ENCODE measurements at places on chromosomes 12 and 14.
A peak's percentile ranks its signal among the peaks of the same experiment; 100 is the strongest.

- no peak for DNase-seq
These were observed 6.4 kb downstream of the BCL11B start for GRCh38 chr14:99265571-99265970.

DNA sequence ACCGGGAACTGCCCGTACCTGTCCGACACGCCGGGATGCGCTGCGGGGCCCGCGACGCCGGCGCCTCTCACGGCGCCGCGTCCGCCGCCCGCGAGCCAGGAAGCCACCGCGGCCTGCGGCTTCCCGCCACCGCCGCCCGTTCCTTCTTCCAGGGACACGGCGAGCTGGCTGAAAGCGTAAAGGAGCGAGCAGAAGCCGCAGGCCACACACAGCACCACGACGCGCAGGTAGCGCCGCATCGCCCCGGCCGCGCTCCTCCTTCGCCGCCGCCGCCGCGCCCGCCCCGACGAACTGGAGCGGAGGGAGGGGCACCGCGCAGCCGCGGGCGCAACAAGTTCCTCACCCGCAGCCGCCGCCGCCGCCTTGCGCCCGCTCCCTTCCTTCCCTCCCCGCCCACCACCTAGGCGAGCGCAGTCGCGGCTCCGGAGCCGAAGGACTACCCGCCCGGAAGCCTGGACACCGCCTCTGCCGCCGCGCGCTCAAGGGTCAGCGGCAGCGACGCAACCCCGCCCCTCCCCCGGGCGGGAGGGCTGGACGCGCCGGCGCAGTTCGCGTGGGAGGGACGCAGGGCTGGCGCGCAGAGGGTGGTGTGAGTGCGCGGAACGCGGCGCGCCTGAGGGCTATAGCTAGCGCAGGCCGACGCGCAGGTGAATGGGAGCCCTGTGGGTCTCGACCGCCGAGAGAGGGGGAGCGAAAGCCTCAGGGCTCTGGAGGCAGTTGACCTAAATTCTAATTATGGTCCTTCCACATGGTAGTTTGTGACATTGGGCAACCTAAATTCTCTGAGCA lies at the start of gene GXYLT1:
TSS of gene GXYLT1 (minus strand) at position 467 of the 789 bp plus-strand sequence. CDS start at position 239, 228 bp downstream.
- DNase-seq: peak; percentile 93

DNA sequence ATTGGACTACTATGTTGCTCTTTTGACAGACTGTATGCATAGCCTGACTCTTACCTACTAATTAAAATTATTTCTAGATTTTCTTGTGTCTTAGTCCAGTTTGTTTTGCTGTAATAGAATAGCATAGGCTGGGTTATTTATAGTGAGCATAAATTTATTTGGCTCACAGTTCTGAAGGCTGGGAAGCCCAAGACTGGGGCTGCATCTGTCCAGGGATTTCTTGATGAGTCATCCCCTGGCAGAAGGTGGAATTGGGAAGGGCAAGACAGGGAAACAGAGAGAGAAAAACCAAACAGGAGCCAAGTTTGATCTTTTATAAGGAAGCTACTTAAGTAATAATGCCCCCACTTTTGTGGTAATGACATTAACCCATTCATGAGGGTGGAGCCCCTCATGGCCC lies 759.2 kb upstream of the LRFN5 start:
- DNase-seq: no peak

GRCh38 chr12:56530390-56531055 lies 8.9 kb downstream of the RBMS2 start:
- no peak for DNase-seq

DNA sequence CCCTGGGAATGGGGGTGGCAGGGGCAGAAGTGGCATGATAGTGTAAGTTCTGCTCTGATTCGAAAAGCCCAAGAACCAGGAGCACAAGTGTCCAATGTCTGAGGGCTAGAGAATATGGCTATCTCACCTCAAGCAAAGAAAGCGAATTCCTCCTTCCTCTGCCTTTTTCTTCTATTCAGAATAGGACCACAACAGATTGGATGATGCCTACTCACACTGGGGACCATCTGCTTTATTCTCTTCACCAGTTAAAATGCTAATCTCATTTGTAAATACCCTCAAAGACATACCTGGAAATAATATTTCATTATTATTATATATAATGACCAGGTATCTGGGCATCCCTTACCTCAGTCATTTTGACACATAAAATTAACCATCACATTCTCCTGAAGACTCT lies 808.7 kb downstream of the NRXN3 start:
- no peak for DNase-seq

DNA sequence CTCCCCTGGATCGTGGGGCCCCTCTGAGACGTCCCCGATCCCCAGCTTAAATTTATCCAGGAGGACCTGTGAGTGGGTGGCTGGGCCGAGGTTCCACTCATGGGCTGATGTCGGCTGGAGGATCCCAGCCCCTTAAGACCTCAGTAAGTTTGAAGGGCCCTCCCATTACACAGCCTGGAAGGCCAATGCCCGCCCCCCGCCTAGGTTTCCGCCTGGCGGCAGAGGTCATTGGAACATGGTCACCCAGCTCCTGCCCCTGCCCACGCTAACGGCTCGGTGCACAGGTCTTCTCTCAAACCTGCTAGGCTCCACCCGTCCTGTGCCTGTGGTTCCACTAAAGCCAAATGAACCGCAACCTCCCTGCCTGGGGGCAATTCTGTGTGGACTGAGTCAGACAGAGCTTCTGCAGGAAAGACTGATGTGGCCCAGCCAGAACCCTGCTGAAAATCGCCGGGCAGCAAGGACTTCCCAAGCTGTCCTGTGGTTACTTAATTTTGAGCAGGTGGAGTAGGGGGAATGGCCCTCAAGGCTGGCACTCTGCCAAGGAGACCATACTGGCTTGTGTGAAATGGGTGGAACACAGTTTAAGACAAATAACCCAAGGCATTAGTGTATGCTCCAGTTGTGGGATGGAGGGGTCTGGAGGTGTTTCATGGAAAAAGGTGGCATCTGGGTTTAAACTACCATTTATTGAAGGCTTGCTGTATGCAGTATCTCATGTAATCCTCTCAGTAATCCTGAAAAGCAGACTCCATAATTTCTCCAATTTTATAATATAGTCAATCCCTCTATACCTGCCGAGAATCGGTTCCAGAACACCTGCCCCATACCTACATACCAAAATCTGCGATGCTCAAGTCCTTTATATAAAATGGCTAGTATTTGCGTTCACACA lies 903 bp upstream of the NT5DC3 start:
- no peak for DNase-seq

Data from A673 (cell line).